ENCODE measurements at places on chromosomes 13 and 19.

DNA sequence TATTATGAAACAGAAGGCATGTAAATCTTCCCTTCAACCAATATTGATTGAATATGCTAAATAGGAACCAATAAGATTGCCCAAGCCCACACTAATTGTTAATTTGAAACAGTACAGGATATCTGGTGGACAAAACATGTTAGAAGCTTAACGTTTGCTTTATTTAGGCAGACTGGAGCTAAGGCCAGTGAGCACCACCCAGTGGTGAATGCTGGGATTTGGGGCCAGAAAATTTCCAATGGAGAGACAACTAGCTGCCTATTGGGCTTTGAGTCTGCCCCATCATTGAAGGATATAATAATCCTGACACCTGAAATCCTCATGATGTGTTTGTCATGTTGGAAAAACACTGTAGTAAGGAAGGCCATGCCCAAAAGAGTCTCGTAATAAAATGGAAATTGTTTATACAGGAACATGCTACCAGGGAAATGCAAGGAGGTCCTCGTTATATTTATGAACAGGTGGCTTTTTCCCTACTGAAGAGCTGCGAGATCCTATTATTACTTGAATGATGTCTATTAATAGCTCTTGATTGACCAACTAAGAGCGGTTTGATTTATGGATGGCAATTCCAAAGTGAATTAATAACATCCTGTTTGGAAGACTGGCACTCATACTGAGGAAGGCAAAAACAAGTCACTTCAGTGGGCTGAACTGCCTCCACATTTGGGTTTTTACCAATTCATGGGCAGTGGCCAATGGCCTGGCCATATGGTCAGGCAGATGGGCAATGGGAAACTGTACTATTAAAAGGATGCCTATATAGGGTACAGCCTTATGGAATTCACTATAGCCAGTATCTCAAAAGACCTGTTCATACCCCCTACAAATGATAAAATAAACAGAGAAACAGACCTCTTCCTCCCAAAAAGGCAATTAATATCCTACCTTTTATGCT is 8.7 kb downstream of the SIGLECL1 start:
- peak; percentile 40 for DNase-seq

GRCh38 chr19:15466851-15467733 is 2.7 kb upstream of the RASAL3 start:
- no peak for DNase-seq

GRCh38 chr13:33129886-33130285 is 113.7 kb downstream of the KL start:
- DNase-seq: no peak

- DNase-seq: no peak
Measured at GRCh38 chr19:49772850-49773432, 6.1 kb downstream of the AP2A1 start.

GRCh38 chr13:50708461-50708860 is 135.0 kb downstream of the DLEU7 start:
- DNase-seq: no peak

GRCh38 chr19:18999016-18999758 is 34.1 kb downstream of the SUGP2 start:
- no peak for DNase-seq

- DNase-seq: no peak
Measured at GRCh38 chr19:14530506-14530905, 1.1 kb downstream of the TECR start.

DNA sequence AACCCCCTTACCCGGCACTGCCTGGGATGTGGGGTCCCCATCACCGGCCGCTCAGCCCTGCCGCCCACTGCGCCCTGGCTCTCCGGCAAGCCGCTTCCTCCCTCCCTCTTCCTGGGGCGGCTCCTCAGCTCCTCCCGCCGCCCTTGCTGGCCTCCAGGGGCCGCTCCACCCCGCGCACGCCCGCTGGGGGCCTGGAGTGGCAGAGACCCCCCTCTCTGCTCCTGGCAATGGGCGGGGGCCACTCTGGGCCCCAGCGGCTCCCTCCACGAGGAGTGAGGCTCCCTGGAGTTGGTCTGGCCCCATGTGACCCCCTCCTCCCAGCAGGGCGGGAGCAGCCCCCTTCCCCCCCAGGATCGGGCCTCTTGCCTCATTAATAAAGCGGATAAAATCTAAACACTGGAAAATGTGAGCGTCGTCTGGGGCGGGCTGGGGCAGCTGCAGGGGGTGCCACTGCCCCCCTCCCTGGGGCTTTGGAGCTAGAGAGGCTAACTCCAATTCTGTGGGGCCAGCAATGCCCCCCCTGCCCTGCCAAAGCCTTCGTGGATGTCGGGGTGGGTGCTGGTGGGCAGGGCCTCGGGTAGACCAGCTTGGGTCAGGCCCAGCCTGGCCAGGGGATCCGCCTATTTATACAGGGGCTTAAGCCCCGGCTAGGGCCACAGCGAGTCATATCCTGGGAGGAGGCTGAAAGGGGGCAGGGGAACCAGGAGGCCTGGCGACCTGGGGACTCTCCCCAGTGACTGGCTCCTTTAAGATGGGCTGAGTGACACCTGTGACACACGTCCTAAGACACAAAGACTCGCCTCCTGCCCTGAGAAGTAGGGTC is at the start of gene PTGER1:
TSS of gene PTGER1 (minus strand) at position 104 of the 823 bp plus-strand sequence. CDS start 1,034 bp downstream, outside the sequence.
- no peak for DNase-seq

DNA sequence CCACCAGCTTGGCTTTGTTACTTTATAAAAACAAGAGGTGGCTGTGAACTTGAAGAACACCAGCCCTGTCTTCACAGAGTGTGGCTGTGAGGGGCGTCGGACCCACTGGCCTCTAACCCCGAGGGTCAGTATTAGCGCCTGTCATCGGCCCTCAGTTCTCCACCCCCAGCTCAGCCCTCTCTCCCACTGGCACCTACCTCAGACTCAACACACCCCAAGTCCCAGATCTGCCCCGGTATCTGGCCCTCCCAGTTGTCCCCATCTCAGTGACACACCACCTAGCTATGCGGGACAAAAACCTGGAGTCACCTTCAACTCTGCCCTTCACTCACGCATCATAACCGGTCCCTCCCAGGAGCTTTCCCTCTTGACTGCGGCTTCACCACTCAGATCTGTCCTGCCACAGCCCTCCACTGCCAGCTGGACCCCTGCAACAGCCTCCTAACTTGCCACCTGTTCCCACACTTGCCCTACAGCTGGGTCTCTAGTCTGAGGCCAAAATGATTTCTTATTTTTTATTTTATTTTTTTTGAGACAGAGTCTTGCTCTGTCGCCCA is 45.4 kb downstream of the PEPD start:
- DNase-seq: no peak

- no peak for DNase-seq
Measured at GRCh38 chr13:22993148-22993547, 187.6 kb upstream of the SGCG start.

DNA sequence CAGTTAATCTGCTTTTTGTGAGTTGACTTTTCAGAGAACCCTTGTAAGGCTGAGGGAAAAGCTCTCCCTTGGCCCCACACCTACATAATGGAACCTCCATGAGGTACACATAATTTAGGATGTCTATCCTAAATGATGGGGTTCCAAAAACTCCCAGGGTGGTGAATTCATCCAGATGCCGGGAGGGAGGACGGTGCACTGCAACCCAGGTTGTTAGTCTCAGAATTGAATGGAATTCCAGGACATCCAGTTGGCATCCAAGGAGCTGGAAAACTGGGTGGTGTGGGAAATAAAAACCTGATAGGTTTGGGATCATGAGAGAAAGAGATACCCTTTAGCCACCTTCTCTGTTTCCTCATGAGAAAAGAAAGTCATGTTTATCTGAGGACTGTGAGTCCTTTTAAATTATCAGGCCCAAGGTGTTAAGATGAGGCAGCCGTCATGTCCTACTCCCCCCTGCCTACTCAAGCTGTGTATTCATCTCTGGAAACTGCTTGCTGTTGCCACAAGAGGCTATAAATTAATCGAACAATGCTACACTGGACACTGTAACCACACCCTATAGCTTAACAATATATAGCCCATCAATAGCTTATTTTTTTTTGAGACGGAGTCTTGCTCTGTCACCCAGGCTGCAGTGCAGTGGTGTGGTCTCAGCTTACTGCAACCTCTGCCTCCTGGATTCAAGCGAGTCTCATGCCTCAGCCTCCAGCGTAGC is 49.5 kb downstream of the C13orf46 start:
- no peak for DNase-seq

DNA sequence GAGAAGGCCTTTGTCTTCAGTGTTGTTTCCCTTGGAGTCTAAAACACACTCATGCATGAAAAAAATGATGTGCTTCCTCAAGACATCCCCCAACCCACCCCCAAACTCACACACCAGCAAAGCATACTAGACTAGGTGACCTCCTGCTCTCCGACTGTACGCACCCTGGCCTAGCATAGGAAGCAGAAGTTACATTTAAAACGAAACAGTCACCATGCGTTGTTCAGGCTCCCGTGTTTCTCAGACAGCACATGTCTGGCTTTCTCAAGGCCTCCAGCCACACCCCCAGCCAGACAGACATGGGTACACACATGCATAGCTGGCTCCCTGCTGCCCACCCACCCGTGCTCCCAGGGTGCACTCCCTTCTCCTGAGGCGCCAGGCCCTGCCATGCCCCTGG is 28.7 kb upstream of the C1QTNF9 start:
- no peak for DNase-seq

DNA sequence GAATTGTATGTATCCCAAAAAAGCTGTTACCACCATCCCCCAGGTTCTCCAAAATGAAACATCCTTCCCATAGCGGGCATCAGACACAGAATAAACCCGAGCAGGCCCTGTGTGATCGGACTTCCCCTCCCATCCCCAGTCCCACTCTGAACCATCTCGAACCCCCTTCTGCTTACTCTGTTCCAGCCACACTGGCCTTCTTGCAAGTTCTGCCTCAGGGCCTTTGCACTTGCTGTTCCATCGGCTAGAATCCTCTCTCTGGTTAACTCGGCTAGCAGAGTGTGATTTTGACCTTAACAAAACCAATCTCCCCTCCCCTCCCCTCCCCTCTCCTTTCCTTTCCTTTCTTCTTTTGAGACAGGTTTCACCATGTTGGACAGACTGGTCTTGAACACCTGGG is 15.7 kb downstream of the AP2S1 start:
- no peak for DNase-seq

- no peak for DNase-seq
Measured at GRCh38 chr13:73893833-73894232, 240.4 kb downstream of the KLF12 start.

- DNase-seq: no peak
Measured at GRCh38 chr13:44259045-44260027, 114.3 kb upstream of the SERP2 start.

GRCh38 chr19:32219392-32219791 is 126.0 kb upstream of the ZNF507 start:
- DNase-seq: no peak

GRCh38 chr13:98272549-98272948 is 95.5 kb upstream of the RNF113B start:
- no peak for DNase-seq

- no peak for DNase-seq
Measured at GRCh38 chr13:97367016-97367822, 66.8 kb upstream of the RAP2A start.

- no peak for DNase-seq
Measured at GRCh38 chr19:9823816-9824215, 3.9 kb upstream of the UBL5 start.

DNA sequence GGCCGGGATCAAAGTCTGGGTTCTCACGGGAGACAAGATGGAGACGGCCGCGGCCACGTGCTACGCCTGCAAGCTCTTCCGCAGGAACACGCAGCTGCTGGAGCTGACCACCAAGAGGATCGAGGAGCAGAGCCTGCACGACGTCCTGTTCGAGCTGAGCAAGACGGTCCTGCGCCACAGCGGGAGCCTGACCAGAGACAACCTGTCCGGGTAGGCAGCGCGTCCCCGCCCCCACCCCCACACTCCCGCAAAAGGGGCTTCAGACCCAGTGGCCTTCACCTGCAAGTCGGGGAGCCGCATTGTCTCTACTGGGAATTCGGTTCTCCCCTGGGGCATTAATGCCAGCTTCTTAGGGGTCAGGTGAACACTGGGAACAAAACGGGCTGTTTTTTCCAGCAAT is 114.7 kb upstream of the MCF2L start:
- DNase-seq: no peak

- DNase-seq: peak; percentile 76
Measured at GRCh38 chr19:48290771-48291488, 21.0 kb downstream of the ZNF114 start.

DNA sequence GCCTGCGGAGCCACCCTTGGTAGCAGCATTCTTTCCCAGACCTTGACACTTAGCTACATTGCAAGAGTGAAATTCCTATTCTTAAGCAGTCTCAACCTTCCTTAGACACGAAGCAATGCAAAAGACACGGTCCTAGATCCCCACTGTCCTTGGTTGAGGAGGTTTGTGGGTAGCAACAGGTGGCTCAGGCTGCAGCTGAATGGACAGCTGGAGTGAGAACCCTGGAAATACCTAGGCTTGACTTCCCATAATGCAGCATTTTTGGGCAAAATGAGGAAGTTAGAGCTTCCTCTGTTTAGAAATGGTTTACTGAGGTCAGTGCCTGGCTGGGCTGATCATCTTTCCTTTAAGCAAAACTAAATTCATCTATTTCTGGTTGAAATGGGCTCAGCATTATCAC is 296.6 kb downstream of the RFC3 start:
- DNase-seq: no peak

Measured in HTR-8/SVneo (cell line).